ENCODE measurements at places on chromosomes 5 and 9.

- peak; percentile 89 for DNase-seq
Measured at GRCh38 chr5:77358255-77359205, 133.6 kb downstream of the WDR41 start.

DNA sequence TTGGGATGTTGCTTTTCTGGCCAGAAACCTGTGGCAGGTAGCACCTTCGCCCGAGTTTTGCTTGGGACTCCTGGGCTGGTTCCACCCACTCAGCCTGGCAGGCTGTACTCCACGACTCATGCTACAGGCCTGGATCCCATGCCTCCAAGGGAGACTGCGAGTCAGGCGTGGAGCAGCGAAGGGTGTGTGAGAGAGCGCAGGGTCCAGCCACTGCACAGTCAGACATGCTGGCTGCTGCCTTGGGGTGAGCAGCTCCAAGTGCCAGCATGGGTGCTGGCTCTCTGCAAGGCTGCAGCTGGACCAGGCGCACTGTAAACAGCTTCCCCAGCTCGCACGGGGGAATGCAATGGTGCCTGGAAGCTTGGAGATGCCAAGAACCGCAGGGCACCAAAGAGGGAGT lies 249.6 kb upstream of the EDIL3 start:
- no peak for DNase-seq

DNA sequence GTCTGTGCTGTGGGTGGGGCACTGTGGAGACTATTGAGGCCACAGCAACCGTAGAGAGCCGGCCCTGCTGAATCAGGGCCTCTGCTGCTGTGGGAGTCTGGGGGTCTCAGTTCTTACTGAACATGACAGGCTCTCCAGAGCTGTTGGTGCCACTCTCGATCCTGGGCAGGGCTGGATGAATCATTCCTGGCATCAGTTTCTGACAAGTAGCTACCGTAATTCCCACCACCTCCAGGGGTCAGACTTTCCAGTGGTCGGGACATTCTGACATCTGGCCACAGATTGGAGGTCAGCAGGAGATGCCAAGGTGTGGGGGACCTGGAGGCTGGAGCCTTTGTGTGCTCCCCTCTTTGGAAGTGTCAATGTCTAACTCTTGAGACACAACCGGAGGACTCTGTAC lies 188.4 kb downstream of the IRX2 start:
- no peak for DNase-seq

- DNase-seq: no peak
Measured at GRCh38 chr9:114008667-114009410, 69.3 kb downstream of the AMBP start.

DNA sequence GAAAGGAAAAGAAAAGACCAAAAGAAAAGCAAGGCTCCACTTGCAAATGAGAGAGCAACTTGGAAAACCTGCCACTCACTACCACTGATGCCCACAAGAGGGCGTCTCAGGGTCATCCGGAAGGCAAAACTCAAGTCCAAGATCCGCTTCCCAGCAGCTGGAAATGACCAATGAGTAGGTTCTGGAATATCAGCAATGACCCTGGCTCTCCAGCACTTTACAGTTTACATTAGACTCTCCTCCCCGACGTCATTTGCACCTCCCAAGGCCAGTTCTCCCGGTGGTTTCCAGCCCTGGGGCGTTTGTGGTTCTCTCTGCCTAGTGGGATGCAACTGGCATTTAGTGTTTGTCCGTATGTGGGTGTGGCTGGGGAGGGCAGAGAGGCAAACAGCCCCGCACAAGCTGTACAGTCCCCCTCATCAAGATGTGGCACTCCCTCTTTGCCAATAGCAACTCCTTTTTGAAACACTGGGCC lies 193.8 kb upstream of the ZNF618 start:
- peak; percentile 90 for DNase-seq

- DNase-seq: peak; percentile 83
Measured at GRCh38 chr5:172707285-172708182, 63.5 kb downstream of the DUSP1 start.

DNA sequence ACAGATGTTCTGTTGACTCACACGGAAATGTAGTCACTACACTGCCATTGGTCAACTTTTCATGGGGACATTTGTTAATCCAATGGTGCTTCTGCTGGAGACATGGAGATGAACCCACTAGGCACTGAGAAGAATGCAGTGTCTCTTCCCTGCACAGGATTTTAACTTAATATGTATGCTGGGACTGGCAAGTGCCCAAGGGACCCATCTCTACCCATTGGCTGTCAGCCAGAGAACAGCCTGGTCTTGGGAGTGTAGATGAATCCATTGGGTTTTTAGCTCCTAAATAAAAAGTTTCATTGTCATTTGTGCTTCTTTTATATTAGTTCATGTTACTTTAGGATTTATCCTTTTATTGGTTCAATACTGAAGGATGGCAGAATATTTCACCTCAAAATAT lies 195.8 kb upstream of the CDH6 start:
- no peak for DNase-seq

GRCh38 chr5:73861313-73861988 lies 235.5 kb downstream of the ARHGEF28 start:
- peak; percentile 45 for DNase-seq

DNA sequence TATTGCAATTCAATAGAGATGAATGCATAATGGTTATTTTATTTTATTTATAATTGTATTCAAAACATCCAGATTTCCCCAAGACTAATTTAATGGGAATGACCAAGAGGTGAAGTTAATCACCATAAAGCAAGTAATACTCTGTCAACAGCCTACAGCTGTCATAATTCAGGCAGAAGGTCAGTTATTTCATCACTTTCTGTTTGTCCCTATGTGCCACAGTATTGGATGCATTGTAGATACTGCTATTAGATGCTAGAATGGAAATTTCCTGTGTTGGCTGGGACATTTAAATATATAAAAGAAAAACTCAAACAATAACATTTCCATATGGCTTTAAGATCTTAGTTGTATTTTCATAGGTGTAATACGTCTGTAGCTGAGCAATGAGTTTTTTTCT lies 56.7 kb upstream of the MINAR2 start:
- no peak for DNase-seq

DNA sequence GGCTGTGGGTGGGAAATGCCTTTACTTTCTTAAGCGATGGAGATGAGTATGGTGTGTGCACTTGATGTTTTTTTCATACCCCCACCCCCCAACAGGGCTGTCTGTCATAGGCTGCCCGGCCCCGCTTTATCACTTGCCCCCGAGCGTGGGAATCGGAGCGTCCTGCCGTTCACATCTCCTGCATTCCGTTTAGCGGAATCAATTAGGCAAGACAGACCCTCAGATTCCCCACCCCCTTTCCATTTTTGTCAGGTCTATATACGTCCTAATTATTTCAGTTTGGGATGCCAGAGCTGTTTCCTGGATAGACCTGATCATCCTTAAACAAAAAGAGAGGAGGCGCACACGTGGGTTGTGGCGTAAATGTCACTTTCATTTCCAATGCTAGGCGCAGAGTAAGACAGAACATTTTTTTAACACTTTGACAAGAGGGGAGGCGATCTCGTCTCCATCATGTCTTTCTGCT lies 217.2 kb downstream of the MEF2C start:
- no peak for DNase-seq

- DNase-seq: no peak
Measured at GRCh38 chr5:142428773-142429473, 104.1 kb upstream of the SPRY4 start.

DNA sequence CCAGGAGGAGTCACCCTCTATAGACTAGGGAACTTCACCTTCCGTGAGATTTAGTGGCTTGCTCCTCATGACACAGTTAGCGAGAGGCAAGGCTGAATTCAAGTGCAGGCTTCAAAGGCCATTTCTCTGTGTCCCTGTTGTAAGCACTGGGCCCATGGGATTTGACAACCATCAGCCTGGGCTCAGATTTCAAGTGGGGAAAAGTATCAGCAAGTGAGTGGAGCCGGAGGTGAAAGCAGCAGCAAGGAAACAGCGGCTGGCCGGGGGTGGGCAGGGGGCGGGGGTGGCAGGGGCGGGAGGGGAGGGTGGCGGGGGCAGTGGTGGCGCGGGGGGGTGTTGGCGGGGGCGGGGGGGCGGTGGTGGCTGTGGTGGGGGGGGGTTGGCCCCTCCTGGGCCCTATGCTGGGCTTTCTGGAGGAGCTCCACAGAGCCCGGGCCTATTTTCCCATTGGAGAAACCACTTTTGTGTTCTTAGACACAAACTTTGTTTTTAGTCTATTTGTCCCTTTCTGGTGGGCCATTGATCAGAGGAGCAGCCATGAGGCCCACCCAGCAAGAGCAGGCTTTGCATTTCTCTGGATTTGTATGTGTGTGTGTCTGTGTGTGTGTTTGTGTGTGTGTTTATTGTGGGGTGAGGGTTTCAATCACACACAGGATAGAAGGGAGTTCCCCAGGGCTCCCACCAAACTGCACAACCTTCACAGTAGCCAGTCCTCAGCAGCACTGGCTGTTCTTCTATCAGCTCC lies 165.4 kb upstream of the RAI14 start:
- DNase-seq: peak; percentile 62

- no peak for DNase-seq
Measured at GRCh38 chr9:123268199-123268464, 254 bp downstream of the STRBP start.

All from adipocyte (in vitro differentiated cells).